Right ventricle myocardium superior (tissue), 1 donor: ENCODE measurements at places on chromosomes 3 and 15. TPM values are rescaled to one million over a fixed set of nuclear protein-coding genes. Genes with fewer than 3 reads are reported as not detected.

GRCh38 chr15:73052653-73053397 is 562 bp downstream of the NEO1 start:
- DNase-seq = peak; percentile 45

- no peak for DNase-seq
Observed at GRCh38 chr3:16490062-16490619, 23.4 kb downstream of the RFTN1 start.

DNA sequence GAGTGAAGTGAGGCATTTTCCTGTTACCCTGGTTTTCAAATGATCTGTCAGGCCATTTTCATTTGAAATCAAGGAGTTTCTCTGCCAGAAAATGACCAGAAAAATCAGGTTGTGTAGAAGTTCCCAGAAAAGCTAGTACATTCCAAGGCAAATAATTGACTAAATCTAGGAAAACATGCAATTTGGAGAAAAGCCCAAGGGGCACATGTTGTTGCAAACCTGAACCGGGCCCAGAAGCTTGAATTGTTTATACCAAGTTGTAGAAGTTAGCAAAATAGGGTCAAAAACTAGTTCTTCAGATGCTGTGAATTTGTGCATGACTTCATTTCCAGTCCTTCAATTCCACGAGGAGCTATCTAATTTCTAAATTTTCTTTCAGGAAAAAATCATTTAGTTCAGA is 31.0 kb downstream of the TRIM42 start:
- DNase-seq = no peak

Gene MINAR1
- total RNA-seq = 0.03 TPM

- DNase-seq = no peak
Observed at GRCh38 chr3:63179862-63180522, 98.1 kb upstream of the SYNPR start.

- DNase-seq = no peak
Observed at GRCh38 chr3:18740631-18741583, 315.8 kb upstream of the SATB1 start.

- DNase-seq = no peak
Observed at GRCh38 chr3:71207632-71208031, 375.9 kb downstream of the FOXP1 start.

GRCh38 chr15:56148064-56148463 is 95.6 kb downstream of the RFX7 start:
- no peak for DNase-seq

GRCh38 chr3:83438188-83438587 is 1520.6 kb upstream of the CADM2 start:
- DNase-seq = no peak

- no peak for DNase-seq
Observed at GRCh38 chr3:139269984-139270383, 73.8 kb upstream of the MRPS22 start.

Gene SLC28A1
- 0.46 TPM for total RNA-seq

DNA sequence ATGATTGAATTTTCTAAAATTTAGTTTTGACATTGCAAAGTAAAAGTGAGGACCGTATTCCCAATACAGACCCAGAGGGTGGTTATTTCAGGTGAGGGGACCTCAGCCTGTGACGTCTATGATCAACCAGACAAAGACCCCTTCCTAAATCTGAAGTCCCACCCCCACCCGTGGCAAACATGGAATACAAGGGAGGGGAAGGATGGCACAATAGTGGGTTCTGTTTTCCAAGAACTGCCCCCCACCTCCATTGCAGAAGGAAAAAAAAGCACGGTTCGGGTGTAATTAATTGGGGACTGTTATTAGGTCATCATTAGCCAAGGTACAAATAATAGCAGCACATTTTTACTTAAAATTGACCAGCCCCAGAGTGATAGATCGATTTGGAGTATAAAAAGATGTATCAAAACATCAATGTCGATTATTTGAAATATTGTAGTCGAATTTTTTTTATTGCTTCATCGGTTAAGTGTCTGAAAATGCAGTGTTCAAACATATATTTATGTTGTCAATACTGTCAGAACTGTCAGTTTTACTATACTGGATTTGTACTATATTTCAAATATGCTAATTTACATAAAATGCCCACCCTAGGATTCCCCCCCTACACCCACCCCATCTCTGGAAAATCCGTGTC is 7.5 kb upstream of the MEIS2 start:
- no peak for DNase-seq

DNA sequence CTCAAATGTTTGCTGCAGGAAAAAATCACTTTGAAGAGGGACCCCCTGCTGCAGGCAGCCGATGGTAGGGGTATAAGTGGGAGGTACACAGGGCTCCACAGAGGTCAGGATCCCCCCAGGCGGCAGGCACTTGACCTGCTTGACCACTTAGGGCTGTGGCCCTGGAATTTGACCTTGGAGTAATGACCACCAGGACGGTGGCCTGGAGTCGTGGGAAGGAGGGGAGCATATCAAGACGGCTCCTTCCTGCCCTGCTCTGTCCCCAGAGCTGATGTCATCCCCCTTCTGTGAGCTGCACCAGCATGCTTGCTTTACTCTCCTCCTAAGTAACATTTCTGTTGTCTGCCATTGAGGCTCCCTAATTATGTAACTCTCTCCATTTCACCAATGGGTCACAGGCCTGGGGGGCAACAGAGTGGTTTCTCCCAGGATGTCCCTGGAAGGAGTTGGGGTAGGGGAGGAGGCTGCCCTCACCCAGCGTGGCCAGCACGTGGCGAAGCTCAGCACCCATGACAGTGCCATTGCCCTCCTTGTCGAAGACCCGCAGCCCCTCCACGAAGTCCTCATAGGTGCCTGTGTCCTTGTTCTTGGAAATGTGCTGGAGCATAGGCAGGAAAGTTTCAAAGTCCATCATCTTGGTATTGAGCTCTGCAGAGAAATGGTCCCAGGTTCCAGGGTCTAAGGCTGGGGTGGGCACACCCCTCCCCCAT is 4.1 kb downstream of the MYL3 start:
- DNase-seq = peak; percentile 35

DNA sequence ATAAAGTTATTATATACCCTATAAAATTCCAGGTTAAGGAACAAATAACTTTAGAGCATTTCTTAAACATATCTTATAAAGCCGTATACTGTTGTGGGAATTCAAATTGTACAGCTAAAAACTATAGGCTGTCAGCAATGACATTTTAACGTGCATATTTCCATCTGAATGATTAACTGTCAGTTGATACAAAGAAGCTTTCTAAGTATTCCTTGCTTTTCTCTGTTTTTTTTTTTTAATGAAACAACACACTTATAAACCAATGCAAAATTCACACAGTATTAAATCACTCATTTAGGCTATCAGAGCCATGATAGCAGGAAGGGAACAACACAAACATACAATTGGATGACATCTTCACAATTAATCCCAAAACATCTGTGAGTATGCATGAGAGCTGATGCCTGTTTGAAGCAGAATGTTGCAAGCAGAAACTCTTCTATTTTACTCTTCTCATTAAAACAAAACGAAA is 61.9 kb downstream of the CTDSPL start:
- no peak for DNase-seq

GRCh38 chr15:68330901-68331300 is 53.4 kb downstream of the FEM1B start:
- no peak for DNase-seq

DNA sequence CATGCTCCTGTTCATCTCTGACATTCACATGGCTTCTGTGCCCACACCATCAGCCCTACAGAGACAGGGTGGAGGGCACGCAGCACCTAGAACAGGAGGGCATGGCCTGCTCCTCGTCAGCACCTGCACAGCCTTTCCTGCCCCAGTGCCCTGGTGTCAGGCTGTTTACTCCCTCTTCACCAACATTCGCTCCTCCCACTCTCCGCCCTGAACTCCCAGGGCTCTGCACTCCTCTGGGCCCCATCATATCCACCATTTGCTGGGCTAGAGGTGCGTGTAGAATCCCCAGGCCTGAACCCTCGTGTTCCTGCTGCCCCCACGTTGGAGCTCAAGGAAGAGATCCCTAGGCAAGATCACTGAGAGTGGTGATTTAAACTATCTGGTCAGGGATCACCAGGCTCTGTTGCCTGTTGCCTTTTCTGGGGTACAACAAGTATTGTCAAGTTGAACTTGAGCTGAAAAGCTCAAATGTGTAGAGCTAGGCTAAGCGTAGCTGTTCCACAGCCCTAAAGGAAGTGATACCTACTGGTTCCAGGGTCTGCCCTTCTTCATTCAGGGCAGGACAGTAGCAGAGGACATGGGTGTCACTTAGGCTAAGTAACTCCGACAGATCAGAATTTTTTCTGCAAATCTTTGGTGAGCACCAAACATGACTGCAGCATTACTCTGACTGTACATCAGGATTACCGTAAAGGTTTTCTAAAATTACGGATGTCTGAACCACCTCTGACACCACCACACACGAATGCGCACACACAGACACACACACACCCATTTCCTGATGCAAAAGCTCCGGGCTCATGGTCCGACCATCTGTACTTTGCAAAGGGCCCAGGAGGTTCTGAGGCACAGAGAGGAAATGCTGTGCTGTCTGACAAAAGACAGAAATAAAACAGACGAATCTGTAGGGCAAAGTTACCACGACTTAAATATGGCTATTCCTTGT is 43.7 kb upstream of the GNB5 start:
- DNase-seq = no peak

DNA sequence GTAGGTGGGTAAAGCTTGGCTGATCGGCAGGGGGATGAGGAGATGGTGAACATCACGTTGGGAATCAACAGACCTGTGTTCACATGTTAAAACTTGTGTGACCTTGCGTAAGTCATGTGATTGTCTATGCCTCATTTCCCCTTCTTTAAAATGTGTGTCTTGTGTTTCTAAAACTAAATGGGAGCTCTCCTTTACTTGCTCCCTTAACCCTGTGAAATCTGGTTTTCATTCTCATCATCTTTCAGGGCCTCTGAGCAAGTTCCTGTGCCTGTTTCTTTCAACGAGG is 29.7 kb upstream of the IREB2 start:
- DNase-seq = no peak

DNA sequence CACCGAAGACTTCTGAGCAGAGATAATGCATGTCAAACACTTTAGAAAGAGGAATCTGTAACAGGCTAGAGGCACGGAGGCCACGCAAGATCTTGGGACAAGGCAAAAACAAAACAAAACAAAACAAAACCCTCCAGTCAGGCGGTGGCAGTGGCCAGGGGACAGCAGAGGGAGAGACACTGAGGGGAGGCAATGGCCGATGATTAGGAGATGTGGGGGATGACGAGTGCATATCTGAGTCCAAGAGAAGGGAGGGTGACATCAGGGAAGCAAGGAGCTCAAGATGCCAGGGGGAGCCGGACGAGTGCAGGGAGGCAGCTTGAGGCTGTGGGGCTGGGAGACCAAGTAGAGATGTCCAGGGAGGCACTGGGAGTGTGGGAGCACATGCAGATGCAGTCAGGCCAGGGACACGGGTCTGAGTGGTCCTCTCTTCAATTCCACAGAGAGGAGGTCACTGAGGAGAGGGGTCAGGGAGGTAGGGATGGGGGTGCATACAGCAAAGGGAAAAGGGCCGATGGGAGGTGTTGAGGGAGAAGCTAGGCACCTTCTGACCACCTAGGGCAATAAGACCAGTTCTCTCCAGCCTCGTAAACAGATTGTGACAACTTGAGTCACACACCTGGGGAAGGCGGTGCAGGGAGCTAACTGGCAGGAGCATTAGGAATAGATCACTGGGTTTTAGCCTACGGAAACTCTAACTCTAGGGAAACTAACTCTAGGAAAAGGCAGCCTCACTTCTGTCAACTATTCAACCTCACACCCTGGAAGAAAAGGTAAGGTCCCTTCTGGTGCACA is 29.6 kb downstream of the SLCO2A1 start:
- no peak for DNase-seq
